Stimulated activated CD4-positive, alpha-beta T cell treated with anti-CD3 and anti-CD28 coated beads, Interleukin-2, amount 100 ng/mL, for 4 hours (primary cell): ENCODE measurements at places on chromosomes 2 and 18.

DNA sequence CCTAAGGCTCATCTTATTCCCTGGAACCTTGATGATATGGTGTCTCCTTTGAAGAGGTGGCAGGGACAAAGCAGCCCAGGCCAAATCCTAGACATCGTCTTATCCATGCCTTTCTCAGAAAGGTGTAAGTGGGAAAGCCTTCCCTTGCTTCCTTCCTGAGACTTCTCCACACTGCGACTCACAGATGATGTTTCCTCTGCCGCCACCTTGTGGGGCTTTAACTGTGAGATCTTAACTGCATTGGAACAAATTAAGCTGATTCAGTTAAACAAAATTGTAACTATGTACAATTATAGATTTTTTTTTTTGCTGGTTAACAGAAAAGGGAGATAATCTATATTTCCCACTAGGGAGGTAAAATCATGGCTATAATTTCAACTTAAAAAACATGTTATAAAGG is 10.0 kb upstream of the GCA start:
- no peak for DNase-seq

DNA sequence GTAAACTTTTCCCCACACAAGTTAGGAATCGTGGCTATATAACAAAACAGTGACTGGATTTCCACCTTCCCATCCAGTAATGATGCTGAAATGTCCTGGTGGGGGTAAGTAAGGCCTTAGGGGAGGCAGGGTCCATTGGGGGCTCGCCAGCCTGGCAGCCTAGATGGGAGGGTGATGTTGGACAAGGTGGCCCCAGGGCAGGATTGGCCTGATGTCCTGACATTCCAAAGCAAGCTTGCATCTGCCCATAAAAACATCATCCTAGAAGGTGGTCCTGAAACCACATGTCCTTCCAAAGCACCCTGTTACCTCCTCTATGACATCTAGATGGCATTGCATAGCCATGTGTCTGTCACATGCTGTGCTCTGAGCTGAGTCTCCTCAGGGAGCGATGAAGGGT is 54.1 kb upstream of the RAB6C start:
- DNase-seq: no peak

DNA sequence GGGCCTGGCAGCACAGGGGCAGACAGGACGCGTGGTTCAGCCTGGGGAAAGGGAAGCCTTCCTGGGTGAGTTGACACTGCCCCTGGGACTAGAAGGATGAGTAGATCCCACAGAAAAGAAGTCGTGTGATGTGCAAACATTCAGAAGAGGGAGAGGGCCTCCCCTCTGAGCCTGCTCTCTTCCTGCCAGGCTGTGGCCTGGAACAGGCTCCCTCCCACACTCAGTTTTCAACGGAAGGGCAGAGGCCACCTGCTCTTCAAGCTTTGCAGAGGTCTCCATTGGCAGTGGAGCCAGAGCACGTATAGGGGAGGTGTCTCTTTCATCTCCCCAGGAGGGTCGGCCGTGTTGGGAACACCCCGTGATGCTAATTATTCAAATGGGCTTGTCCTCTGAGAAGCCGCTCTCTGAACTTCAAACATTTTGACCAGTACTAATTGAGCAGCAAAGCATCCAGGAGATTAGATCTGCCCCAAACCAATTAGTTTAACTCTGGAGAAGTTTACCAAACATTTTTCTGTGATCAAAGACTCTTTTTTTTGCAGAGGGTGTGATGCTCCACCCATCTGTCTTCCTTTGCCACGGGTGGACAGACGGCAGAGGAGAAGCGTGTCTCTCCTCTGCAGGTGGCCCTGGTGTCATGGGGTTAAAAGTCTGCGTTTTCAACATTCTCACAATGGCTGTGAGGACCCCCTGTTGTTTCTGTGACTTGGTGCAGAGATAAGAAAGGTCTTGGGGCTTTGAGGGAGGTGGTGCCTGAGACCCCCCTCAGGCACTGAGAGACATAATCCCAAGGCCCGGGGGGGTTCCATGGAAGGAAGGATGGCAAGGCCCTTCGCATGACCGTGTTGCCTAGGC is 29.5 kb upstream of the ODC1 start:
- DNase-seq: no peak

DNA sequence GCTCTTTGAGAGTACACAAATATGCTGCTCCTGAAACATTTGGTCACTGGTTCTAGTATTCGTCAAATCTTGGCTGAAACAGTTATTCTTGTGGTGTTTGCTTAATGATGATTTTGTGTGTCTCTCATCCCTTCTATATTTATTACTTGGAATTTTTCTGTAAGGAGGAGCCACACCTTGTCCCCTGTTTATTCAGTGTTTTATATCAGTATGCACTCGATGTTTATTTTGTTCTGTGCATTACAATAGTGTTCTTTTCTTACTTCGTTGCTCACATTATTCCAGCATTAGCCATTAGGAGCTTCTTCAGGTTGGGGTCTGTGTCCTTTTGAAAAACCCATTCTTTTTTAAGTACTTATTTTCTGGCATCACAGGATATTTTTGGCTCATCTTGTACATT is 5.1 kb upstream of the RAMP1 start:
- DNase-seq: no peak

GRCh38 chr2:195559431-195559914 is 97.6 kb upstream of the SLC39A10 start:
- peak; percentile 73 for DNase-seq
